ENCODE measurements at places on chromosomes 7 and 10. TPM values are rescaled to one million over a fixed set of nuclear protein-coding genes. Genes with fewer than 3 reads are reported as not detected.

DNA sequence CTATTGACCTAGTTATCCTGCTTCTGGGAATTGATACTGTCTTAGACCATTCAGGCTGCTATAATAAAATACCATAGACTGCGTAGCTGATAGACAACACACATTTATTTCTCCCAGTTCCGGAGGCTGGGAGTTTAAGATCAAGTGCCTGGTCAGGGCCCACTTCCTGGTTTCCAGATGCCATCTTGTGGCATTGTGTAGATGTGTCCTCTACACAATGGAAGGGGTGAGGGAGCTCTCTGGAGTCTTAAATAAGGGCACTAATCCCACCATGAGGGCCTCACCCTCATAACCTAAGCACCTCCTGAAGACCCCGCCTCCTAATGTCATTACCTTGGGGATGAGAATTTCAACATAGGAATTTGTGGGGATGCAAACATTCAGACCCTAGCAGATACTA is 62.4 kb downstream of the SLC35B4 start:
- H3K4me1 ChIP-seq: no peaks in the 10 kb centered on the region
- H3K27ac ChIP-seq: no peak overlapping the region
- no peak for DNase-seq
- no peak overlapping the region for H3K4me3 ChIP-seq
- H3K36me3 ChIP-seq: no peaks in the 10 kb centered on the region
- H3K27me3 ChIP-seq: no peaks in the 10 kb centered on the region

DNA sequence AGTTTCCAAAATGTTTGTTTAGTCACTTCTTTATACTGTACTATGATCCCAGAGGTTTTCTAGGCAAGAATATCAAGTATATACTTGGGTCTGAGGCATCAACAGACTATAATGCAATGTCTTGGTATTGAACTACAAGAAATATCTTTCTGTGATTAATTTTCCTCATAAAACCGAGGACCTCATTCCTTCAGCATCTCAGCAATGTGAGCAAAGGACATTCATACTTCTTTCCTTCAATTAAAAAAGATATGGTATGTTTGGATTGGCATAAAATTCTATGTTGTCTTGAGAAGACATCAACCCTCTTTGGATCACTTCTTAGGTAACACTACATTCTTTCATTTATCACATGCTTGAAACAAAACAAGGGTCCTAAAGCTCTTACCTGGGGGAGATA is 524.5 kb downstream of the PHTF2 start:
- no peak for DNase-seq
- no peak overlapping the region for H3K4me3 ChIP-seq
- H3K4me1 ChIP-seq: no peaks in the 10 kb centered on the region
- H3K27ac ChIP-seq: no peak overlapping the region
- H3K27me3 ChIP-seq: no peaks in the 10 kb centered on the region

GRCh38 chr10:63430091-63430998 is 35.4 kb downstream of the JMJD1C start:
- peaks cover 16% of the 10 kb centered on the region for H3K36me3 ChIP-seq
- no peak for DNase-seq
- H3K4me3 ChIP-seq: no peak overlapping the region
- H3K27ac ChIP-seq: no peak overlapping the region

DNA sequence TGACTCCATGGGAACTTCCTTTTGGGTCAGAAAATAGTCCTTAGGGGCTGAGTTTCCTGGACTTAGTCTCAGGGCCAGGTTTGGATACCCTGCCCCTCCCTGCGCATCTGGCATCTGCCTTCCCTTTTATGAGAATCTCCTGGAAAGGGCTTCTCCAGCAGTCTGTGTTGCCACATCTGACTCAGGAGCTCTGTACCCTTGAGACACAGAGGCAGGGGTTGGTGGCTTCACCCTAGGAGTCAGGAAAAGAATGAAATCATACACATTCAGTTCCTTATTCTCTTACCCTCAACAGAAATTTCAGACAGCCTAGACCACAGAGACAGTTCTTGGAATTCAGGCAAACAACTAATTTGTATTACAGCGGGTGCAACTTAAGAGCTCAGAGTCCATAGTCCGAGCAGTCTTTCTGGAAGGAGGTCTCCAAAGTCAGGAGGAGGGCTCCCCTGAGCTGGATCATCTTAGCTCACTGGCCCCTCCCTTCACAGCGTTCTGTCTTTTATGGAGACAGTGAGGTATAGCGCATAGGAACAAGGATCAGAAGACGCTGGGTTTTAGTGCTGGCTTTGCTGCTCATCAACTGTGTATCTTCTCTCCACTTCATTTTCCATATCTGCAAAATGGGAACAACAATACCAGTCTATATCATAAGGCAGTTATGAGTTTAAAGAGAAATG is 3.0 kb upstream of the PLAU start:
- H3K4me3 ChIP-seq: peak overlapping the region; percentile 34
- H3K36me3 ChIP-seq: no peaks in the 10 kb centered on the region
- H3K27ac ChIP-seq: no peak overlapping the region
- H3K27me3 ChIP-seq: peaks cover 42% of the 10 kb centered on the region
- H3K4me1 ChIP-seq: peaks cover 44% of the 10 kb centered on the region

GRCh38 chr10:72821606-72822005 is 71.9 kb upstream of the OIT3 start:
- H3K4me3 ChIP-seq: no peak overlapping the region
- no peak for DNase-seq
- H3K36me3 ChIP-seq: peaks cover 4% of the 10 kb centered on the region
- no peak overlapping the region for H3K27ac ChIP-seq

DNA sequence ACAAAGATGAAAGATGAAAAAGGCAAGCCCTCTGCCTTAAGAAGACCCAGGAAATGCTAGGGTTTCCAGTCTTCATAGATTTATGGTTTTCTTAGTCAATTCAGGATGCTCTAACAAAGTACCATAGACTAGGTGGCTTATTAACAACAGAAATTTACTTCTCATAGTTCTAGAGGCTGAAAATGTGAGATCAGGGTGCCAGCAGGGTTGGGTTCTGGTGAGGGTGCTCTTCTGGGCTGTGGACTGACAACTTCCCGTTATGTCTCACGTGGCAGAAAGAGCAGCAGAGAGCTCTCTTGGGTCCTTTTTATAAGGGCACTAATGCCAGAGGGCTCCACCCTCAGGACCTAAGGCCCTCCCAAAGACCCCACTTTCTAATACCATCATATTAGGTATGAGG is 23.7 kb downstream of the ELMO1 start:
- H3K36me3 ChIP-seq: no peaks in the 10 kb centered on the region
- no peak overlapping the region for H3K27ac ChIP-seq
- H3K4me1 ChIP-seq: no peaks in the 10 kb centered on the region
- H3K27me3 ChIP-seq: no peaks in the 10 kb centered on the region
- no peak for DNase-seq

The ZNF467 gene
- 1.9 TPM for total RNA-seq

Measured in neural crest cell (in vitro differentiated cells).